ENCODE measurements at places on chromosomes 11 and 22.
A peak's percentile ranks its signal among the peaks of the same experiment; 100 is the strongest.

- no peak for DNase-seq
Observed at GRCh38 chr22:46731246-46732040, 6.6 kb downstream of the CERK start.

GRCh38 chr11:118047749-118048148, 29.1 kb upstream of the TMPRSS4 start:
- DNase-seq: no peak

- DNase-seq: peak; percentile 40
Observed at GRCh38 chr22:21712751-21713427, 22.7 kb downstream of the YPEL1 start.

- no peak for DNase-seq
Observed at GRCh38 chr11:128777369-128778011, 83.6 kb downstream of the FLI1 start.

GRCh38 chr11:3156282-3156660, 8.8 kb downstream of the OSBPL5 start:
- DNase-seq: no peak

GRCh38 chr22:22552630-22553029, 6.4 kb downstream of the PRAME start:
- DNase-seq: no peak

GRCh38 chr22:31241936-31242335, 29.8 kb downstream of the LIMK2 start:
- DNase-seq: no peak

DNA sequence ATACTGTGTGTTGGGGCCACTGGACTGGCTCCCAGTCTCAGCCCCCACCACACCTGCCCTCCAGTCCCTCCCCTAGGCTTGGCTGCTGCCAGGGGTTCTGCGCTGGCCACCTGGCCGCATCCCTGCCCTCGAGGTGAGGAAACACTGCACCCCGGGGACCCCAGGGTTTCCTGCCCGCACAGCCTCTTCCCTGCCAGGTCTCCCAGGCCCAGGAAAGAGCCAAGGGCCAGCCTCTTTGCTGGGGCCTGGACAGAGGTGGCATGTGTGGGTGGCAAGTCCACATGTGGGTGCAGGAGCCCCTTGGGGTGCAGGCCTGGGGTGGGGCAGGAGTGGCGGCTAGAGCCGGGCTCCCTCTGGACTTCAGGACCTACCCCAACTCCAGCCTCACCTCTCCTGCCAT, 2.5 kb downstream of the EPS8L2 start:
- no peak for DNase-seq

DNA sequence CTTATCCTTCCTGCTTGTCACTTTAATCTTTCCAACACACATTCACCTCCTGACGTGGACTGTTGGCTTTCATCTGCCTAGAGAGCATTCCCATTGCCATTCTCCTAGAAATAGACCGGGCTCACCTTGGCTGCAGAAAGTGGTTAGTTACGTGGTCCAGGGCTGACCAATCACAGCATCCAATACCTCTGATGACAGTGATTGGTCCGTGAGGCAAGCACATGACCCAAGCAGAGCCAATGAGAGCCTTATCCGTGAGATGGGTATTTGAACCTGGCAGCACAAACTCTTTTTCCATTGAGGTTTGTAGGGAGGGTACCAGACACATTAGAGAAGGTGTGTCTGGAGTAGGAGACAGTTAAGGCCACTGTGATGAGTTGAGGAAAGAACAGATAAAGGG, 85.8 kb downstream of the MIAT start:
- no peak for DNase-seq

GRCh38 chr11:14327116-14327515, 31.9 kb downstream of the RRAS2 start:
- no peak for DNase-seq

DNA sequence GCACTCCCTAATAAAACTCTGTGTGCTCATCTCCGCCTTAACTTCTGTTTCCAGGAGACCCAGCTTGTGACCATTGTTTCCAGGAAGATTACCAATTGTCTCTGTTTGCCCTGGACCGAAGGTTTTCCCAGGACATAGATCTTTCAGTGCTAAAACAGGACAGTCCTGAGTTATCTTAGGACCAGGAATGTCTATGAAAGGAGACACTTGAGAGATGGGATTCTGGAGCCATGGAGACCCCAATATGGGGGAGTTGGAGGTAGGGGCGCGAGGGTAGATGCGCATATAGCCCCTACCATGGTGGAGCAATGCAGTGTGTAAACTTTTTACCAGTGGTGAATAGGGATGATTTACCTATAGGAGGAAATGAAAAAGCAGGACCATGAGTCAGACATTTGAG, 10.2 kb upstream of the PRAME start:
- DNase-seq: no peak

GRCh38 chr22:37397226-37397625, 30.1 kb downstream of the ELFN2 start:
- DNase-seq: no peak

DNA sequence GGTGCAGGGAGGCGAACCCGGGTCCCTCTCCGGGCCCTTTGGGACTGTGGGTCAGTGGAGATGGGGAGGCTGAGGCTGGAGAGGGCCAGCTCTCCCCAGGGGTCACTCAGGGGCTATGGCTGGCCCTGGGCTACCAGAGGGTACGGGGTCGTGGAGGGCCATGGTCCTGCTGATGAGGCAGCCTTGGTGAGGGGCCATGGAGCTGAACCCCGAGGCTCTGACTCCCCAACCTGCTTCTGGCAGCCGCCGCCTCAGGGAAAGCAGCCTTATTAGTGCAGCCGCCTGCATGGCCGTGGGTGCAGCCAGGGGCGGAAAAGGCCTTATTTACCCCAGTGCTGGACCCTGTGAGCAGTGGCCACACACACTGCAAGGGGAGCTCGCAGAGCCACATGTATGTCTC, 139.4 kb downstream of the MIAT start:
- no peak for DNase-seq

DNA sequence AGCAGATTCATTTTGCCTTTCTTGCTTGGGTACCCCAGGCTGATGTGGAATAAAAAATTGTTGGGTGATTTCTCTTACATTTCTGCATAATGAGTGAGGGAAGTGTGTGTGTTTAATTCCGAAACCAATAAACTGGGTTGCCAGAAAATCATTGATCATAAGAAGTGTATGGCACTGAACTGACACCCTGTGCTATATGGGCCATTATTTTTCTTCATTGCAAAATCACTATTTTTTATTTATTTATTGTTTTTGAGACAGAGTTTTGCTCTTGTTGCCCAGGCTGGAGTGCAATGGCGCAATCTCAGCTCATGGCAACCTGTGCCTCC, 14.6 kb upstream of the HIKESHI start:
- no peak for DNase-seq

DNA sequence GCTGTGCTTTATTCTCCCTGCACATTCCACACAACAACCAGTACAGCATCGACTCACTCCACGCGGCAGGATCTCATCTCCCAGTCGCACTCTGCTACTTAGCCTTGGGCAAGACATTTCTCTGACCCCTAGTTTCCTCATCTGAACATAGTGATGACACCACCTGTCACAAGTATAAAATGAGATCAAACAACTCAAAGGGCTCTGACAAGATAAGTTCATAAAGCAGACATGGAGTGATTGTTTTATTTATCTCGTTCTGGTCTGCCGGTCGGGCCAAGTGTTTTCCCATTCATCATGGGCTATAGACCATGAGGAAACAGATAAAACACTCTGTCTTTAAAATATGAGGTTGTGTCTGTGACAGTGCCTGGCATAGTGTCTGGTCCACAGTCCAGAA, 35.0 kb downstream of the DSCAML1 start:
- DNase-seq: no peak

DNA sequence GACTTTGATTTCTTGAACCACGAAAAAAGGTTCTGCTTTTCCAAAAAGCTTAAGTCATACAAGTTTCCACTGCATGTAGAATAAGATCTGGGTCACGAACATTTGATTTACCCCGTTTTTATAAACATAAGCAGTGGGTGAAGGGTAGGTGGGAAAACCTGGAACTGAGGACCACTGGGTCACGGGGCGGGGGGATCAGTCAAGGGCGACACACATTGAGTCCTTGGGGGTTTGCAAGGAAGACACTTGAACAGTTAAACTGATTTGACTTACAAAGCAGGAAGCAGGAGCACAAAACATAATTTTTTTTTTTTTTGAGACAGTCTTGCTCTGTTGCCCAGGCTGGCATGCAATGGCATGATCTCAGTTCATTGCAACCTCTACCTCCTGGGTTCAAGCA, 10.9 kb downstream of the FADS3 start:
- no peak for DNase-seq

DNA sequence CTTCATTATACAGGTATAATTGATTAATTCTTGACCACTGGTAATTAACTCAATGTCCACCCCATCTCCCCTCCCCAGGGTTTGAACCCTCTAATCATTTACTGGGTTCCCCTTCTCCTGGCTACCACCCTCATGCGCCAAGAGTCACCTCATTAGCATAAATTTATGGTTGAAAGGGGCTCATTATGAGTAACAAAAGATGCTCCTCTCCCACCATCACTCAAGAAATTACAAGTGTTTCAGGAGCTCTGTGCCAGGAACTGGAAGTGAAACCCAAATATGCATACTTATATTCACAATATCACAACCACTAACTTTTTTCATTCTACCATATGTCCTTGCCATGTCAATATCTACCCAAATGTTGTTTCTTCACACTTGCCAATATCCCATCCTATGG, 7.8 kb upstream of the STIP1 start:
- no peak for DNase-seq

GRCh38 chr22:45968003-45968650, 8.8 kb downstream of the WNT7B start:
- no peak for DNase-seq

DNA sequence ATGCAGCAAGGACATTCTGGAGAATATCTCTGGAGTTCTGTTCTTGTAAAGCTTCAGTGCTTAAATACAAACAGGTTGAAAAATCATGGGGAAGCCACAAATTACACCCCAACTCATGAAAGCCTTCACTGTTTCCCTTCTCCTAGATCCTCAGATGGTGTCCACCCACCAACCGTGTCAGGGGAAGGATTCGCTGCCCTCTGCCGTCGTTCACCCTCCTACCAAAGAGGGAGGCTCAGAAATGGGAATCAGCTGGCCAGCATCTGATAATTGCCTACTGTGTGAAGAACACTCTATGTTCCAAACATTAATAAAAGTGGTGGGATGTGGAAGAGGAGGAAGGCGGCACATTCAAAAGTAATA, 7.4 kb upstream of the HEPACAM start:
- DNase-seq: no peak

GRCh38 chr11:56817661-56818060, 69.2 kb upstream of the OR9G4 start:
- no peak for DNase-seq

GRCh38 chr11:15670520-15671070, 555.9 kb downstream of the INSC start:
- DNase-seq: no peak

DNA sequence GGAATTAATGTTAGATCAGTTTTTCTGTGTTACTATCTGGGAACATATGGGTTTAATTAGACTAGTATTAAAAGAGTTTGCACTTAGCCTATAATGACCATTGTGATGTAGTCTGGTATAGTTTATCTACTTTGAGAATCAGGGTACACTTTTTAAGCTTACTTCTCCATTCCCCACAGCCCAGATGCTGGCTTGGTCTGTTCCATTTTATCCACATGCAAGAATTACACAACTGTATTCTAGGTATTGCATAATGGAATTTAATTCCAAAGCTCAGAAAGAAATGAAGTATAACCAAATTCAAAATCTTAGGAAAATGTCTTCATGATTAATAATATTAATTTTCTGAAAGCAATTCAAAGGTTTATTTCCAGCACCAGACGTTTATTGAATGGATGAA, 122.2 kb upstream of the PDGFD start:
- no peak for DNase-seq

DNA sequence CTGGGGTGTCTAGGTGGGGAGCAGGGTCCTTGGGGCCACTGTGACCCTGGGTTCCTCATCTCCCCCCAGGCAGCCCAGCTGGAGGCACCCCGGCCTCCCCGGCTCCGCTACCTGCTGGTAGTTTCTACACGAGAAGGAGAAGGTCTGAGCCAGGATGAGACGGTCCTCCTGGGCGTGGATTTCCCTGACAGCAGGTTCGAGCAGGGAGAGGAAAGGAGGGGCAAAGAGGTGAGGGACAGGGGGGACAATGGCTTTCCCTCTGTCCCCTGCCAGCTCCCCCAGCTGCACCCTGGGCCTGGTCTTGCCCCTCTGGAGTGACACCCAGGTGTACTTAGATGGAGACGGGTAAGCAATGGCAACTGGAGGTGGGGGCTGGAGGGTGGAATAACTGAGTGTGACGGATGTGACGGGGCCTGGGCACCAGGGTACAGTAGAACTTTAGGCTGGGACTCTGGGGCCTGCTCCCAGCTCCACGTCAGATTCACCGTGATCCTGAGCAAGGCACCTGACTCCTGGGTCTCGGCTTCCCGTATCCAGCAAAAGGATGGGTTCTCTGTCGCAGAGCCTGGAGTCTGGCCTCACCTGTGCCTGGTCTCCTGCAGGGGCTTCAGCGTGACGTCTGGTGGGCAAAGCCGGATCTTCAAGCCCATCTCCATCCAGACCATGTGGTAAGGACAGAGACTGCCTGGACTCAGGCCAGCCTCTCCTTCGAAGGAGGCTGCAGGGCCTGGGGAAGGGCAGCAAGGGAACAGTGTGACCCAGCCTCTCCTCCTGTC, 3.6 kb downstream of the SSH3 start:
- no peak for DNase-seq

DNA sequence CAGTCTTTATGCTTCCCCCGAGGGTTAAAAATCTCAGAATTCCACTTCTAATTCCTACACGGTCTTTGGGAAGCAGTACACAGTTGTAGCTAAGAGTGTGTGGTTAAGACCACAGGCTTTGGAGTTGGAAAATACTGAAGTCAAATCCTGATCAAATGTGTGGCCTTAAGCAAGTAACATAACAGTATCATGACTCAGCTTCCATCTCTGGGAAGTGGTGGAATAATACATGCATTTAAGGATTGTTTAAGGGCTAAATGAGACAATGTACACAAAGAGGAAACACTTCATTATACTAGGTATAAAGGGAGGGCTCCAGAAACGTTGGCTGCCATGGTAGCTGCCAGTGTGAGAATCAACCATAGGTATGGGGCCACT, 71.5 kb downstream of the FAT3 start:
- no peak for DNase-seq

- peak; percentile 90 for DNase-seq
Observed at GRCh38 chr11:31369348-31370329, at the start of the genes DCDC1 and DNAJC24. DCDC1 (minus strand) TSS chr11:31369739; CDS start chr11:31328280, 41,459 bp downstream. DNAJC24 (plus strand) TSS chr11:31369860; CDS start chr11:31370749, 889 bp downstream.

DNA sequence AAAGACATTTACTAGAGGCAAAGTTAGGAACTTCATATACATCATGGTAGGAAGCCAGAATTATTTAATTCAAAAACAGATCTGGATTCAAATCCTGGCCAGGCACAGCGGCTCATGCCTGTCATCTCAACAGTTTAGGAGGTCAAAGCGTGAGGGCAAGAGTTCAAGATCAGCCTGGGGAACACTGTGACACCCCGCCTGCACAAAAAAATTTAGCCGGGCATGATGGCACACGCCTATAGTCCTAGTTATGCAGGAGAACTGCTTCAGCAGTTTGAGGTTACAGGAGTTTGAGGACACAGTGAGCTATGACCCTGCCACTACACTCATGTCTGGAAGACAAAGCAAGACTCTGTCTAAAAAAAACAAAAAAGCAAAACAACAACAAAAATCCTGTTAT, 8.9 kb downstream of the MRTFA start:
- DNase-seq: no peak
